Left hindlimb (tissue), 1 donor: ENCODE measurements at places on chromosomes 12 and 14.

DNA sequence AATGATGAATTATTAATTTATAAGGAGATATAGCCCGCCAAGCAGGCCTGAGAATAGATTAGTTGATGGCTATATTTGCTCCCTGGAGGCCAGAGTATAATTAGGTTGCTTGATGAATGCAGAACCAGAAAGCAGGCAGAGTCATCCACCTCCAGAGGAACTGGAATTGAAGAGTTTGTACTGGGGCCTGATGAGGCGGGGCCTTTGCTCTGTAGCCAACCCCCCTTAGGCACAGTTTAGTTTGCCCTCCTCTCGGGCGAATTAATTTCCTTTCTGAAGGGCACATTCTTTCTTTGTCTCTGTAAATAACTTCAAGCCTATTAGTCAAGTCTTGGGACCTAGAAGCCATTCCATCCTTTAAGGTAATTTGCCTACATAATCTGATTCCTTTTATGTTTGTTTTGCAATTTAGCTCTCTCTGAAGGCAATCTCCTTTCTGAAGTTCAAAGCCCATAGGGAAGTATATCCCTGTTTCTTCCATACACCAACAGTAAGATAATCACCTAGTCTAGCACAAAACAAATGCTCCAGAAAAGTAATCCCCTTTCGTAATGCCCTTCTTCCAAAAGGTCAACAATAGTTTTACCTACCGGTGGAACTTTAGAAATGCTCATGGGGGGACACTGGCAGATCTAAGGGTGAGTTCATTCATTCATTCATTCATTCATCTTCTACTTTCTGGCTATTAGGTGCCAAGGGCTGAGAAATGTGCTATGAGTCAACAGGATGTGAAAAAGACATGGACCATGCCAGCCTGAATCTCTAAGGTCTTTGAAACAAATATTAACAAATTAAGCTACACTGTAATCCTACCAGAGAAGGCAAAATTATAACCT lies 84.8 kb upstream of the NUDT4 start:
- DNase-seq = no peak

GRCh38 chr12:105676694-105677093 lies 346.2 kb downstream of the C12orf75 start:
- DNase-seq = no peak

DNA sequence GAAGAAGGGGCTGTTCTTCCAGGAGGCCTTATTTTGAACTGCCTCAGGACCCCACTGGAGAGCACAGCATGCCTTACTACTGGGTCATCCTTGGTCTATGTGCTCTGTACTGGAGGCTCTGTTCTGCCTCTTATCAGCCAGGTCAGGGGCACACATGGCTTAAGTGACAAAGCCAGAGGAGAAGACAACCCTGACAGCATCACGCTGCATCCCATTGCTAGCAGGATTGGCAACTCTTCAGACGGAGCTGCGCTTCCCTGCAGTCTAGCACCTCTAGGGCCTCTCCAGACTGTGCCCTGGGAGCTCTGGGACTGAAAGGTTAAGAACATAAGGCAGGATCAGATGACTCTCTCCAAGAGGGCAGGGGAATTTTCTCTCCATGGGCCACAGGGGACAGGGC lies 17.3 kb upstream of the TIGAR start:
- DNase-seq = no peak

- DNase-seq = no peak
These were observed 26.4 kb downstream of the PPTC7 start for GRCh38 chr12:110556705-110557104.

DNA sequence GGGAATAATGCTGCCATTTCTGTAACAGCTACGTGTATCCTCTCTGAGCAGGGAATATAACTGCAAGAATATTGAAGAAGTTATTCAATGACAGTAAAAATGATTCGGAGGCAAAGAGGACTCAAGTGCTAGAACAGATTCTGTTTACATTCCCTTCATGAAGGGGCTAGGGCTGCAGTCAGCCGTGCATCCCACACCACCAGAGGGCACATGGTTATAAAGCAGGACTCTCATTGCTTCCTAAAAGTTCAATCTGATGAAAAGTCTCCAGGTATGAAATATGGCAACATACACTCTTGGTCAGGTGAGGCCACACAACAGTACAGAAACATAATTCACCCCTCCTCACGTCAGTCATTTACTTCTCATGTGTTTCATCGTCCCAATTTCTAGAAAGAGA lies 34.0 kb downstream of the TCHP start:
- DNase-seq = no peak

GRCh38 chr14:88505621-88506020 lies 49.2 kb downstream of the PTPN21 start:
- no peak for DNase-seq

- no peak for DNase-seq
These were observed 161.7 kb downstream of the ALX1 start for GRCh38 chr12:85441741-85442140.
